A673 (cell line): ENCODE measurements at places on chromosomes 2 and 18. TPM values are rescaled to one million over a fixed set of nuclear protein-coding genes. Genes with fewer than 3 reads are reported as not detected.

ATP6V1C2 gene
- not detected in 2 replicates for total RNA-seq

OSBPL6 gene
- 19.3 and 20.3 TPM in 2 replicates for total RNA-seq

BMPR2 gene
- total RNA-seq: 32.0 and 34.9 TPM in 2 replicates

CCDC121 gene
- 3.3 and 4.4 TPM in 2 replicates for total RNA-seq

MC5R gene
- total RNA-seq: not detected in 2 replicates

HOXD13 gene
- total RNA-seq: 32.7 and 33.8 TPM in 2 replicates

VSNL1 gene
- 4.8 and 7.8 TPM in 2 replicates for total RNA-seq

RND3 gene
- total RNA-seq: 10.2 and 15.0 TPM in 2 replicates

MOGAT1 gene
- not detected in 2 replicates for total RNA-seq

LYPD1 gene
- total RNA-seq: 9.8 and 13.8 TPM in 2 replicates

CFLAR gene
- total RNA-seq: 55.1 and 57.5 TPM in 2 replicates

C2orf80 gene
- not detected in 2 replicates for total RNA-seq

- no peak for DNase-seq
- H3K4me1 ChIP-seq: no peaks in the 10 kb centered on the region
- H3K4me3 ChIP-seq: no peak overlapping the region
- H3K27ac ChIP-seq: no peak overlapping the region
- peaks cover 47% of the 10 kb centered on the region for H3K36me3 ChIP-seq
These were observed 20.8 kb downstream of the SEH1L start for GRCh38 chr18:12968619-12969018.

GRCh38 chr2:191065785-191066184 lies 51.8 kb upstream of the STAT1 start:
- no peaks in the 10 kb centered on the region for H3K27me3 ChIP-seq
- peaks cover 9% of the 10 kb centered on the region for H3K4me1 ChIP-seq
- H3K27ac ChIP-seq: no peak overlapping the region
- no peak overlapping the region for H3K4me3 ChIP-seq

DNA sequence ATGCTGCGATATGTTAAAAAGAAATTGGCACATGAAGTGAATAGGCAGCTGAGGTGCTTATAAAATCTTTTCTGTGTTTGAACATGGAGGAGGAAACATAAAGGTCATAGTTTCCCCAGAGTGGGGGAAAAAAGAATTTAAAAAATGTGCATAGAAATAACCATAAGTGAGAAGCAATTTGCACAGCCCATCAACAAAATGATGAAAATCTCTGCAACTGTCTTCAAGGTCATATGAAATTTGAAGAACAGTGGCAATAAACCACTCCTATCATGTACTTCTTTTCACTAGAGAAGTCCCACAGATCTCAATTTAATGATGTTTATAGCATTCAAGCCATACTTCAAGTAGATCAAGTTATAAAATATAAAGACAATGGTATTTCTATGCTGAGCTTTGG lies 46.7 kb upstream of the ZNF804A start:
- no peaks in the 10 kb centered on the region for H3K36me3 ChIP-seq
- peak; percentile 47 for DNase-seq
- H3K27me3 ChIP-seq: no peaks in the 10 kb centered on the region
- H3K4me3 ChIP-seq: no peak overlapping the region
- H3K4me1 ChIP-seq: no peaks in the 10 kb centered on the region

DNA sequence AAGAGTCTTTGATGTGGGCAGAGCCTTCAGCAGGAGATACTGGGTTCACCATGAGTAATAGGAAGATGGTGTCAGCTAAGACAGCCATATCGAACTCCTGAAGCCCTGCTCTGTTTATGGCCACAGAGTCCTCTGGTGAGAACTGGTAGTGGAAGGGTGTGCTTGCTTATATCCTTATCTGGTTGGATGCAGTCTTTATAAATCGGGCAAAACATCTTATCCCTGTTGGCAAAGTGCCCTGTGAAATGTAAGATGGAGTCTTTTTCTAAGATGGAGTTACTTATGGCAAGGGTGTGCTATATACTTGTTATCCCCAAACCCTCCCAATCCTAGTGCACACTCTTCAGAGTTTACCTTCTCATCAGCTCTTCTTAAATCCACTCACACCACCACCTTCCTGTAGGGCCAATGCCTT lies 190.8 kb upstream of the PARD3B start:
- no peaks in the 10 kb centered on the region for H3K27me3 ChIP-seq
- H3K4me1 ChIP-seq: no peaks in the 10 kb centered on the region
- no peak overlapping the region for H3K4me3 ChIP-seq
- H3K27ac ChIP-seq: no peak overlapping the region
- H3K36me3 ChIP-seq: no peaks in the 10 kb centered on the region

DNA sequence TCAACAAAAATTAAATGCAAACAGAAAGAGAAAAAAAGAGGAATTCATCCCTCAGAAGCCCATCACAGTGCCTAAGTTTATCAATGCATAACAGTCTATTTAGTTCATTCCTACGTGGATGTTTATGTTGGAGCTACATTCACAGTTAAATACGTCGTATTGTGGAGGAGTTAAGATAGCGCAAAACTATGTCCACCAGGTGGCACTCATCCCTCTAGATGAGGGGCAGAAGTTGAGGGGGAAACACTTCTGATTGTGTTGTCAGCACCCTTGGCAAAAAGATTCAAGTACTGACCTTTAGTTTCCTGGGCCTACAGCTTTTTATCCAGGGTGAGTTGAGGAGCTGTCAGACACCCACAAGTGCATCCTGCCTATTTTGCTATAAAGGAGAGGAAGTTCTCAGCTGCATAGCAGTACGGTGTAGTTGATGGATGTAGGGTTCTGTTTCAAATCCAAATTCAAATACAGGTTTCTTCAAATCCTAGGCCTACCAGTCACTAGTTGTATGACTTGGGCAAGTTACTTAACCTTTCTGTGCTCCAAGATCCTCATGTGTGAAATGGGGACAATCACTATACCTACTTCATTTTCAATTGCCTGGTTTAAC lies 26.8 kb upstream of the MYO1B start:
- H3K27me3 ChIP-seq: no peaks in the 10 kb centered on the region
- peak; percentile 89 for DNase-seq
- H3K36me3 ChIP-seq: no peaks in the 10 kb centered on the region
- H3K4me3 ChIP-seq: no peak overlapping the region

GRCh38 chr2:204197336-204198005 lies 260.9 kb downstream of the ICOS start:
- H3K4me1 ChIP-seq: no peaks in the 10 kb centered on the region
- no peak overlapping the region for H3K27ac ChIP-seq
- DNase-seq: no peak

- no peak overlapping the region for H3K4me3 ChIP-seq
- H3K27me3 ChIP-seq: no peaks in the 10 kb centered on the region
- no peaks in the 10 kb centered on the region for H3K36me3 ChIP-seq
- H3K27ac ChIP-seq: peak overlapping the region; percentile 69
- peak; percentile 68 for DNase-seq
These were observed 438.2 kb downstream of the TSN start for GRCh38 chr2:122193622-122194021.

GRCh38 chr2:215425021-215425782 lies 10.7 kb downstream of the FN1 start:
- H3K4me3 ChIP-seq: no peak overlapping the region
- H3K36me3 ChIP-seq: peaks cover 97% of the 10 kb centered on the region
- H3K27ac ChIP-seq: no peak overlapping the region
- H3K4me1 ChIP-seq: peaks cover 31% of the 10 kb centered on the region
- H3K27me3 ChIP-seq: no peaks in the 10 kb centered on the region

DNA sequence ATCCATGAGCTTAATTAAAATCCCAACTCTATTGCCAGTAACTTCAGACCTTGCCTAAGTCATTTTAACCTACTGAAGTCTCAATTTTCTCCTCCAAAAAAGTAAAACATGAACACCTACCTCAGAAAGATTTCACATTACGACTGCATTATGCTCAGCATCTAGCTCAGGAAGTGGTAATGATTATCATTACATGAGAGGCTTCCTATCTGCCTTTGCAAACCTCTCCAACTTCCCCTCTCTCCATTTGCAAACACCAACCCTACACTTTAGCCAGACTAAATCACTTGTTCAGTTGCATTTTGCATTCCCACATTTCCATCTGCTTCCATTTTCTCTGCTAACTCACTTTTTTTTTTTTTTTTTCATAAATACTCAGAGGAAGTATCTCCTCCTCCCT lies 6.8 kb downstream of the SLC38A11 start:
- H3K27ac ChIP-seq: no peak overlapping the region
- no peaks in the 10 kb centered on the region for H3K27me3 ChIP-seq
- DNase-seq: no peak
- H3K36me3 ChIP-seq: no peaks in the 10 kb centered on the region
- H3K4me1 ChIP-seq: no peaks in the 10 kb centered on the region

- no peak overlapping the region for H3K4me3 ChIP-seq
- H3K4me1 ChIP-seq: peaks cover 14% of the 10 kb centered on the region
- no peaks in the 10 kb centered on the region for H3K27me3 ChIP-seq
- no peak for DNase-seq
- peaks cover 94% of the 10 kb centered on the region for H3K36me3 ChIP-seq
- no peak overlapping the region for H3K27ac ChIP-seq
These were observed 18.9 kb downstream of the NCAPH start for GRCh38 chr2:96354492-96354891.

GRCh38 chr2:84897773-84898172 lies 7.7 kb upstream of the TMSB10 start:
- no peaks in the 10 kb centered on the region for H3K27me3 ChIP-seq
- H3K4me1 ChIP-seq: peaks cover 29% of the 10 kb centered on the region
- no peaks in the 10 kb centered on the region for H3K36me3 ChIP-seq
- DNase-seq: no peak
- H3K4me3 ChIP-seq: no peak overlapping the region

- DNase-seq: no peak
- no peaks in the 10 kb centered on the region for H3K27me3 ChIP-seq
- peaks cover 58% of the 10 kb centered on the region for H3K4me1 ChIP-seq
- H3K4me3 ChIP-seq: no peak overlapping the region
- H3K36me3 ChIP-seq: peaks cover 6% of the 10 kb centered on the region
These were observed 40.3 kb downstream of the ZEB2 start for GRCh38 chr2:144479659-144480058.

- H3K36me3 ChIP-seq: no peaks in the 10 kb centered on the region
- no peak for DNase-seq
- no peak overlapping the region for H3K27ac ChIP-seq
- no peaks in the 10 kb centered on the region for H3K27me3 ChIP-seq
These were observed 97.8 kb upstream of the SP3 start for GRCh38 chr2:174062934-174063333.

GRCh38 chr2:42762823-42763804 lies 821 bp downstream of the OXER1 start:
- H3K36me3 ChIP-seq: no peaks in the 10 kb centered on the region
- no peaks in the 10 kb centered on the region for H3K27me3 ChIP-seq
- DNase-seq: no peak
- H3K4me1 ChIP-seq: no peaks in the 10 kb centered on the region
- H3K4me3 ChIP-seq: no peak overlapping the region

- H3K27ac ChIP-seq: no peak overlapping the region
- no peaks in the 10 kb centered on the region for H3K27me3 ChIP-seq
- peaks cover 11% of the 10 kb centered on the region for H3K4me1 ChIP-seq
- H3K36me3 ChIP-seq: no peaks in the 10 kb centered on the region
- DNase-seq: peak; percentile 77
- H3K4me3 ChIP-seq: no peak overlapping the region
These were observed 132.1 kb upstream of the SETBP1 start for GRCh38 chr18:44548291-44549221.

DNA sequence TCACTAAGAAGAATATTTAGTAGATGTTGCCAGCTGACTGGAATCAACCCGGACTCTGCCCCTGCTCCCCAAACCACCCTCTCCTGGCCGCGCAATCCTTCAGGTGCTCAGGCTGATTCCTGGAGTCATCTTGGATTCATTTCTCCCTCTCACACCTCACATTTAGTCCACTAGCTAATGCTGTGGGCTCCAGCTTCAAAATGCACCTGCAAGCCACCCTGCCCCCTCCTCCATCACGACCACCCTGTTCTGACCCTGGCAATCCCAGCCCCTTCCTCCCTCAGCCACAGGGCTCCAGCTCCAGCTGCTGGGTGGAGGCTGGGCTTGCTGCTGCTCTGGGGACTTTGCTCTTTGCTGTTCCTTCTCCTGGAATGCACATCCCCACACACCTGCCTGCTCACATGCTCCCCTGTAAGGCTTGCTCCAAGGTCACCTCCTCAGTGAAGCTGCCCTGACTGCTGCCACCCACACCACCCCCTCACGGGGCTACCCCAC lies 61.3 kb upstream of the SH3RF3 start:
- H3K27me3 ChIP-seq: no peaks in the 10 kb centered on the region
- H3K27ac ChIP-seq: no peak overlapping the region
- H3K4me1 ChIP-seq: peaks cover 3% of the 10 kb centered on the region
- no peaks in the 10 kb centered on the region for H3K36me3 ChIP-seq
- no peak for DNase-seq

- no peaks in the 10 kb centered on the region for H3K27me3 ChIP-seq
- H3K4me1 ChIP-seq: peaks cover 5% of the 10 kb centered on the region
- H3K36me3 ChIP-seq: no peaks in the 10 kb centered on the region
- no peak overlapping the region for H3K4me3 ChIP-seq
These were observed 112.8 kb downstream of the UPP2 start for GRCh38 chr2:158214431-158214830.

- H3K4me3 ChIP-seq: no peak overlapping the region
- no peak overlapping the region for H3K27ac ChIP-seq
- H3K27me3 ChIP-seq: no peaks in the 10 kb centered on the region
- no peak for DNase-seq
- no peaks in the 10 kb centered on the region for H3K36me3 ChIP-seq
- no peaks in the 10 kb centered on the region for H3K4me1 ChIP-seq
These were observed 73.1 kb upstream of the DSG1 start for GRCh38 chr18:31244771-31245394.

- no peaks in the 10 kb centered on the region for H3K4me1 ChIP-seq
- no peak overlapping the region for H3K27ac ChIP-seq
- H3K27me3 ChIP-seq: no peaks in the 10 kb centered on the region
These were observed 12.6 kb downstream of the NEU2 start for GRCh38 chr2:233044974-233045605.

GRCh38 chr2:189261431-189261841 lies 81.9 kb upstream of the COL5A2 start:
- no peak overlapping the region for H3K27ac ChIP-seq
- H3K4me1 ChIP-seq: peaks cover 8% of the 10 kb centered on the region
- no peaks in the 10 kb centered on the region for H3K36me3 ChIP-seq
- DNase-seq: no peak

- H3K27me3 ChIP-seq: no peaks in the 10 kb centered on the region
- no peak for DNase-seq
- H3K27ac ChIP-seq: no peak overlapping the region
- no peaks in the 10 kb centered on the region for H3K36me3 ChIP-seq
- H3K4me1 ChIP-seq: peaks cover 50% of the 10 kb centered on the region
These were observed 281.9 kb downstream of the ZEB2 start for GRCh38 chr2:144237830-144238627.

DNA sequence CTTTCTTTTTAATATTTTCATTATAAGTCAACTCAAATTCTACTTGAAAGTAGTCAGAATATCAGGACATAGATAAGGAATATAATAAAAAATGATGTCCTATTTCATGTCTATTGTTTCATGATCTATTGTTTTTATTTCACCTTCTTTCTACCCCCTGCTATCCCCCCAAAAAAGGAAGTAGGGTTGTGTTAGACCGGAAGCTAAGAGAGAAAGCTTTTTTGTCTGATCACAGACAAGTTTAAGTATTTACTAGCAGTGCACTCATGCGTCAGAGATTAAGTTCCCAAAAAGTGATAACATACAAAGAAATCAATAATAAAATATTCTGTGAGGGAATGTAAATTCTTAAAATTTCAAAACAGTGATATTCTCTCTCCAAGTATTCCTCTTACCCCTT lies 447.1 kb upstream of the CNTNAP5 start:
- no peaks in the 10 kb centered on the region for H3K27me3 ChIP-seq
- H3K27ac ChIP-seq: no peak overlapping the region
- no peak for DNase-seq
- no peak overlapping the region for H3K4me3 ChIP-seq
